Stimulated activated naive CD8-positive, alpha-beta T cell treated with anti-CD3 and anti-CD28 coated beads, Interleukin-15, amount 100 ng/mL, for 72 hours (primary cell): ENCODE measurements at places on chromosomes 3 and 15.

DNA sequence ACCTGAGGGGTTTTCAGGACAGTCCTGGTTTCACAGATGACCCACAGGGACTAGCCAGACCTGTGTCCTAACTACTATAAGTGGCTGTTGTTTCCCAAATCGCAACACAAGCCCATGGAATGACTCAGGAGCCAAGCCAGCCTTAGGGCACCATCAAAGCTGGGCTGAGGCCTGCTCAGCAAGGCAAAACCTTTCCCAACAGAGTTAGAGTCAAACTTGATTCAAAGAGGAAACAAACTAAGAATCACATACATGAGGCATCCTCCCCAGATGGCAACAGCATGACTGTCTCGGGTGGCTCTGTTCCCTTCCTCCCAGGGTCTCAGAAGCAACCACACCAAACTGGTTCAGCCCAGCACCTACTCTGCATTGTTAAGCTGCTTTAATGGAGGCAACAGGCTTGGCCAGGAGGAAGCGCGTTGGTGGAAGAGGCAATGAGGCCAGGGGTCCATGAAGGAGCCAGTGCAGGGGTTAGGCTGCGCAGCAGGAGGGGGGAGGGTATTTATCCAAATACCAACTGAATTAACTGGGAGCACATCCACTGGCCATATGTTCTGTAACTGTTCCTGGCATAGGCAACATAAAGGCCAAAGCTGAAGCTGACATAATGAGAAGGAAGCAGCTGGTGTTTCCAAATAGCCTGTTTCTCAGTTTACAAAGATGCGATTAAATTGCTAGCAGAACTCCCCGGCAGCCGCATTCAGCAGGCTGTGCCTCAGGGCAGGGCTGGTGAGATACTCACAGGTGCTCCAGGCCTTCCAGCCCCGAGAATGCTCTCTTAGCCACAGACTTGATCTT, 102.4 kb downstream of the LRIG1 start:
- no peak for DNase-seq

DNA sequence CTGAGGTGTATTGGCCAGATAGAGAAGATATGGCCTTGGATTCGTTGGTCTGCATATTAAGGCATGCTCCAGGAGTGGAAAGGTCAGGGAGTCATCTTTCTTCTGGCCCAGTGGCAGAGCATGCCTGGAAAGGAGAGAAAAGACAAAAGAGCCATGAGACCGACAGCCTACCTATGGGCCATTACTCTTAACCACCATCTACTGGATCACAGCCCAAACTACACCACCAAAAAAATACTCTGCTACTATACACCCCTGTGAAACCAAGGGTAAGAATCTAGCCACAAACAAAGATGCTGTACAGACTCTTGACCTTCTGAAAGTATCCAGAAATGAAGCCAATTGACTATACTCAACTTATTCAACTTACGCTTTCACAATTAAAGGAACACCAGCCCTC, 96.1 kb upstream of the PLSCR5 start:
- no peak for DNase-seq

- no peak for DNase-seq
These were observed at the start of gene ANKUB1 for GRCh38 chr3:149792452-149793270. ANKUB1 (minus strand) TSS chr3:149792554; CDS start chr3:149792366, 188 bp downstream.

DNA sequence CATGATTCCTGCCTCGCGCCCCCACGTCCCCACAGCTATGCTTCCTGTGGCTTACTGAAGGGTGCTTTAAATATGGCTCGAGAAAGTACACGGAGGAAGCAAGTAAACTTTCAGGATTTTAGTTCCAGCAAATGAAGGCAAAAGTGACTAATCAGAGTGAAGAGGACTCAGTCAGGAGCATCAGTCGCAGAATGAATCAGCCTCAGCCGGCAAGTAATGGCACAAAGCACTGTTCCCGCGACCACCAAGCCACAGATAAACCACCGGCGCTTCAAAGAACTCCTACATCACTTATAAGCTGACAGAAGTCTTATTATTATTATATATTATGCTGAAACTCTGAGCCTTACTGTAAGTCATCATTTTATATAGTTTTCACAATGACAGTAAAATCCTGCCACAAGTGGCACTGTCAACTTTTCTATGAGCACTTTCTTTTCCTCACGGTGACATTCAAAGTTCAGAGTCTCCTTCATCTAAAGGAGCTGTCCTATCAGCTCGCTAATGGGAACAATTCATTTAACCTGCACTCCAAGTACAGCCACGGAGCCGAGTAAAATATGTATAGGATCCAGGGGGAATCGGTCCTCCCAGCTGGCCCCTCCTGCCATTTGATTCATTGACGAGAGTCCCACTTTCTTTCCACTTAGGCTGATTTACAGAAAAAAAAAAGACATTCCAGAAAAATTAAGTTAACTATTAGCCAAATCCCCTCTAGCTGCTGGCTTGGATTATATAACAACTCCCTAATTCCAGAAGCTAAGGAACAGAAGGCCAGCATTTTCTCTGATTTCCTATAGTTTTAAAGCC, 217.0 kb upstream of the ICE2 start:
- peak; percentile 75 for DNase-seq

- peak; percentile 75 for DNase-seq
These were observed 19.1 kb downstream of the DNAJB8 start for GRCh38 chr3:128447561-128448013.

DNA sequence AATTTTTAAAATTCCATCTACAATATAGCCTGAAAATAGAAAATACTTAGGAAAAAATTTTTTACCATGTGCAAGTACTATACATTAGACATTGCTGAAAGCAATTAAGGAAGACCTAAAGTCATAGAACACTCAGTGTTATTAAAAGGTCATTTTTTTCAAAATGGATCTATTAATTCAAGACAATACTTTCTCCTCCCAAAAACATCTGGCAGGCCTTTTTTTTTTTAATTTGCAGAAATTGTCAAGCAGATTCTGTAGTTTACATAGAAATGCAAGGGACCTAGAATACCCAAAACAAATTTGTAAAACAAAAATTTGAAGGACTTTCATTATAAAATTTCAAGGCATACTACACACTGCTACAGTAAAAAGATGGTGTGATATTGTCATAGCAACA, 238.4 kb upstream of the VEPH1 start:
- no peak for DNase-seq

- DNase-seq, result no peak
These were observed 889.8 kb upstream of the NR2F2 start for GRCh38 chr15:95440712-95441111.

DNA sequence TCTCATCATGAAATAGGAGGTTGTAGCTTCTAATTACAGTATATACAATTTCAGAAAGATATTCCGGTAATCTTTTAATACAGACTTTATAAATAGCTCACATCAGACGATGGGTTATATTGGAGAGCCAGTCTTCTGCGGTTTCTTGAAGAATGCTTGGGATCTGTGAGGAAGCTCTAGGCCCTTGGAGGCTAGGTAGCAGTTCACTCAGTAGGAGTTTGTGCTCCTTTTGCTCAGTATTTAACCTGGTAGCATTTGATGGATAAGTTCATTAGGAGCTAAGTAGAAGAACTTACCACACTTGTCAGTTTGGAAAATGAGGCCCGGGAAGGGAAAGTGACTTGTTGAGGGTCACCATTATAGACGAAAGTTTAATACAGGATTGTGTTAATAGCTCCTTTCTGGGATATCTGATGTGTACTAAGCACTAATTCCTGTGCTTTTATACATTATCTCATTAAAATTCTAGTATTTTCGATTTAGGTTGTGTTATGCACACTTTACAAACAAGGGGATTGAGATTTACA, 2.8 kb downstream of the FNDC3B start:
- DNase-seq, result no peak

DNA sequence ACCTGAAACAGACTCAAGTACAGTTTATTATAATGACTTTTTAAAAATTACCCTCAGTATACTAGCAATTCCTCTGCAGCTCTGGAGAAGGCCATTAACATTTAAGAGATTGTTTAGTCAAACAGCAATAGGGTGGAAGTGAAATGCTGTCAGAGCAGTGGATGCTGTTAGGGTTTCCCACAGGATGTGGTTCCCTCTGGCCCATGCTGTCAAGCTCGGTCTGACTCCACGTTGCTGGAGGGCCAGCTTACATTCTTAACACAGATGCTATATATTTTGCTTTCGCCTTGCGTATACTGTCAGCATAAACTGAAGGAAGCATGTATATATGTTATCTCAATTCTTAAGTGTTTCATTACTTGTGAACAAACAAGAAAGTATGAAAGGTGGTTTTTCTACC, 231.1 kb upstream of the COL8A1 start:
- no peak for DNase-seq

- DNase-seq, result peak; percentile 17
These were observed 114.0 kb downstream of the FNDC3B start for GRCh38 chr3:172153335-172153861.

GRCh38 chr3:181174022-181174421, 184.5 kb upstream of the DNAJC19 start:
- DNase-seq, result no peak

- DNase-seq, result no peak
These were observed 876 bp upstream of the ZNF385D start for GRCh38 chr3:21751886-21752285.

GRCh38 chr3:116265976-116266584, 179.2 kb downstream of the LSAMP start:
- DNase-seq, result no peak

DNA sequence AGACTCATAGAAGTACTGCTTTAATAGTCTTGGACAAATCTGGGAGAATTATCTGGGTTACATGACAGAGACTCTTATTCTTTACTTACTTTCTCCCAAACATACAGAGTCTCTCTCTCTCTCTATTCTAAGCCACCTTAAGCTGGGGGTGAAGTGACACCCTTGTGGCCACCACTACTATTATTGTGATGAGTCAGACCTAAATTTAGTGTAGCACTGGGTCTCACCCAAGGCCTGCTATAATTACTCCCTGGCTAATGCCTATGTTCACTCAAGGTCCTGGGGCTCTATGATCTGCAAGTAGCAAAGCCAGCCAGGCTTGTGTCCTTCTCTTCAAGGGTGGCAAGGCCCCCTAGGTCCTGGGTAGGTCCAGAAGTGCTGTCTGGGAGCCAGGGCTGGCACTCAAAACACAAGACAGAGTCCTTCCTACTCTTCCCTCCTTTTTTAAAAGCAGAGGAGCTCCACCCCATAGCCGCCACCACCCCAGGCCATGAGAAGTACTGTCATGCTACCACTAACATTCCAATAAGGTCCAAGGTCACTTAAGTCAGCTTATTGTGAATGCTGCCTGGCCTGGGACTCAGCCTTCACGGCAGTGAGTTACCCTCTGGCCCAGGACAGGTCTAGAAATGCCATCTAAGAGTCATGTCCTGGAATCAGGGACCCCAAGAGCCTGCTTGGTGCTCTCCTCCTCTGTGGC, 183.6 kb downstream of the POLQ start:
- no peak for DNase-seq

- DNase-seq, result no peak
These were observed 27.8 kb upstream of the ST8SIA2 start for GRCh38 chr15:92365906-92366305.

DNA sequence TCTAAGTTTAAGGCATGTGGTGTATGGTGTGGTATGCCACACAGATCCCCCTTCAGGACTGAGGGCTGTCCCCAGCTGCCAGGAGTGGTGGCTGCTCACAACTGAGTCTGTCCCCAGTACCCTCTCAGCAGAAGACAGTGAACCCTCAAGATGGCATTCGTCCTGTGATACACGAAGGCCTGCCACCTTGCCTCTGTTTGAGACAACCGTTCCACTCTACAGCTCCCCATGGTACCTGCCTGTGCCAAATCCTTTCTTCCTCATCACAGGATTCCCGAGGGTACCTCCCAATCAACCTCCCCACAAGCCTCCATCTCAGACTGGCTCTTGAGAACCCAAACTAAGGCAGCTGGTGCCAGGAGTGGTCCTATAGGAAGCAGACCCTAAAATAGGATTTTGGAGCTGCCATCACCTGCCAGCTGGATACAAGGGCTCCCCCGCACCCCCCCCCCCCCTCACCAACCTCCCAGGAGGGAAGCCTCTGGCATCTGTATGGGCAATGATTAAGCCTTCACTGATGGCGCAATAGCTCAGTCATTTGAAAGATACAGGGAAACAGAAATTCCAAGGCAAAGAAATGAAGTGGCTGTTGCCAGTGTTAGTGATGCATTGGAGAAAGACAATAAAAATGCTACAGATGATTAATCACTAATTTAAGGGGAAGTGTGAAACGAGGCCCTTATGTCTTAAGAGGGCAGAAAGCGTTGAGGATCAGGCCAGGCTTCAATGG, 230.0 kb upstream of the LYSMD4 start:
- peak; percentile 2 for DNase-seq

- DNase-seq, result no peak
These were observed 337.2 kb downstream of the VGLL3 start for GRCh38 chr3:86653661-86654205.

GRCh38 chr3:160413613-160414248, 14.3 kb downstream of the SMC4 start:
- DNase-seq, result peak; percentile 42

- DNase-seq, result no peak
These were observed 279.7 kb upstream of the GOLGA6L4 start for GRCh38 chr15:83955806-83956265.

DNA sequence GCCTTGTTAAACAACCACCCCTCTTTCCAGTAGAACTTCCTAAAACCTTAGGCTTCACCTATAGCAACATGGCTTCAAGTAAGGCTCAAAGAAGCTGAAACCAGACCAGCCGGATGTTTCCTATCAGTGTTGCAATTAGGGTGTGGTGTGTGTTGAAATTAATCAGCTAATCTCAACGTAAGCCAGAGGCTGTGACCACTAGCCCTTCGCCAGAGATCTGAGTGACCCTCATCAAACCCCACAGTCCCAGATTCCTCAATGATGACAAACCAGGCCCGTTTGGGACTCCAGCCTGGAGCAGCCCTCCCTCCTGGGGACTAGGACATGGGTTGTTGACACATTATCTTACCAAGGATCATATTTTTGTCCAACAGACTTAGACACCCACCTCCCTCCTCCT, 27.3 kb downstream of the CYP11A1 start:
- no peak for DNase-seq

GRCh38 chr3:152909180-152909883, 74.4 kb downstream of the P2RY1 start:
- no peak for DNase-seq

GRCh38 chr15:49015896-49016295, 30.4 kb downstream of the SECISBP2L start:
- no peak for DNase-seq

GRCh38 chr3:158269942-158270341, 160.1 kb downstream of the RSRC1 start:
- no peak for DNase-seq

DNA sequence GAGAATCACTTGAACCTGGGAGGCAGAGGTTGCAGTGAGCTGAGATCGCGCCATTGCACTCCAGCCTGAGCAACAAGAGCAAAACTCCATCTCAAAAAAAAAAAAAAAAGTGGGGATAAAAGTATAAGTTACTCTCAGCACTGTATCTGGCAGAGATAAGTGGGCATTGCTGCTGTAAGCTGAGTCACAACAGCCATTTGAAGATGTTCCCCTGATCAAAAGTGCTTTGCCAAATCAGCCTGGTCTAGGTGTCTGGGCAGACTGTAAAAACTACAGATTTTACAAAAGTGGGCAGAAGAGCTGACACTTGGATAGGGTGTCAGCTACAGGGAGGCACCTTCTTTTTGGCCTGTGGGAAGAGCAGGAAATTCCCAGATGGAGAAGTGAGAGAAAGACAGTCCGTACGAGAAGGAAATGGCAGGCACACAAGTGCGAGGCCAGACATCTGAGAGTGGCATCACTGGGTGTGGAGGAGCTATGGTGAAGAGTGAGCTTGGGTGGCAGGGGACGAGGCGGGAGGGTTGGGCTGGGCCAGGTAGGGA, 78.5 kb downstream of the TRAK1 start:
- DNase-seq, result no peak

- DNase-seq, result no peak
These were observed 169.5 kb downstream of the TNIK start for GRCh38 chr3:171290680-171291079.

- peak; percentile 53 for DNase-seq
These were observed 18.9 kb downstream of the SH3BP5 start for GRCh38 chr3:15313461-15313860.
